ENCODE measurements at places on chromosomes 7 and 10. TPM values are rescaled to one million over a fixed set of nuclear protein-coding genes. Genes with fewer than 3 reads are reported as not detected.

DNA sequence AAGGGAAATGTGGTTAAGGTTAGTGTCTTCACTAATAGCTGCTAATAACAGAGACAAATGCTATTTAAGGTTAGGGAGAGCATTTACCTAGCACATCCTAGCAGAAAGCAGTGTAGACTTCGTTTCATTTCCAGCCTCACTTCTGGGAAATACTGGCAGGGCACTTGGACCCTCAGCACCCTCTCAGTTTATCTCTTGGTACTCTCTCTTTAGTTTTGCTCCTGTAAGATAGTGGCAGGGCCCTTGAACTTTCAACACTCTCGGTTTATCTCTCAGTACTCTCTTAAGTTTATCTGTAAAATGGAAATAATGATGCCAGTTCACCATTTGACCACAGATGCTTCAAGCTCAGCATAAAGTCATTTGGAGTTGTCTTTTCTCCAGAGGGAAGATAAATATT, 118.4 kb downstream of the MBL2 start:
- H3K27ac ChIP-seq, result no peak overlapping the region
- peaks cover 7% of the 10 kb centered on the region for H3K4me1 ChIP-seq
- DNase-seq, result no peak
- H3K27me3 ChIP-seq, result no peaks in the 10 kb centered on the region
- no peaks in the 10 kb centered on the region for H3K36me3 ChIP-seq

SEMA3D gene
- 13.6 TPM for total RNA-seq

LRRD1 gene
- total RNA-seq, result not detected

DHX32 gene
- total RNA-seq, result 35.1 TPM

- no peak overlapping the region for H3K4me3 ChIP-seq
- peaks cover 35% of the 10 kb centered on the region for H3K36me3 ChIP-seq
- DNase-seq, result no peak
- H3K27me3 ChIP-seq, result no peaks in the 10 kb centered on the region
- no peak overlapping the region for H3K27ac ChIP-seq
Observed at GRCh38 chr10:12121673-12122072, 7.8 kb upstream of the SEC61A2 start.

DNA sequence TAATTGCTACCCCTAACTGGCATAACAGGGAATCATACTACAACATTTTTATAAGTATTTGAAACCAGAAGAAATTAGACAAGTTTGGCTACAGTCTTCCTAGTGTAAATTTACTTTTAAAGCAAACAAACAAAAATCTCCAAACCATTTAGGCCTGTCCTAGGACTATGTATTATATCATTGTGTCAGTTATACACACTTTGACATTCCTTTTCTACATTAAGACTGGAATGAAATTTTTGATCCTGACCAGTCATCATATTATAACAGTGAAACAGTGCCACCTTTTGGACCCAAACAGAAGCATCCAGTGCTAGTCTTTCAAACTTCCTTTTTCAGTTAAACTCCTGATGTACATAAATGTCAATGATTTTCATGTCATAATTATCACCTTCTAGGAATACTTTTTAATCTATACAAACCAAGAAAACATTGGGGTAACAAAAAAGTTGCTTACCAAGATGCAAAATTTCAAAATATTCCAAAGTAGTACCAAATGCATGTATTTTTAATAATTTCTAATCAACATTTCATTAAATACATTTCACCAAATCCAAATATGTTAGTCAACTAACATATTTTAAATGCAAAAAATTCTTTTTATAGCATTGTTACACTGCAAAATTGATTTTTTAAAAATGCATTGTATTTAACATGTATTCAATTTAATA, 75.7 kb downstream of the IMMP2L start:
- DNase-seq, result no peak
- H3K27ac ChIP-seq, result no peak overlapping the region
- no peaks in the 10 kb centered on the region for H3K36me3 ChIP-seq
- no peaks in the 10 kb centered on the region for H3K27me3 ChIP-seq
- no peaks in the 10 kb centered on the region for H3K4me1 ChIP-seq
- H3K4me3 ChIP-seq, result no peak overlapping the region

GRCh38 chr10:86371691-86372090, 5.1 kb upstream of the GRID1 start:
- H3K36me3 ChIP-seq, result no peaks in the 10 kb centered on the region
- H3K27me3 ChIP-seq, result peaks cover 40% of the 10 kb centered on the region
- peak; percentile 34 for DNase-seq
- H3K27ac ChIP-seq, result no peak overlapping the region
- peaks cover 7% of the 10 kb centered on the region for H3K4me1 ChIP-seq

- no peaks in the 10 kb centered on the region for H3K4me1 ChIP-seq
- peak; percentile 79 for DNase-seq
- H3K36me3 ChIP-seq, result no peaks in the 10 kb centered on the region
- H3K27ac ChIP-seq, result no peak overlapping the region
- no peak overlapping the region for H3K4me3 ChIP-seq
Observed at GRCh38 chr10:127563718-127564553, 14.8 kb downstream of the NPS start.

DNA sequence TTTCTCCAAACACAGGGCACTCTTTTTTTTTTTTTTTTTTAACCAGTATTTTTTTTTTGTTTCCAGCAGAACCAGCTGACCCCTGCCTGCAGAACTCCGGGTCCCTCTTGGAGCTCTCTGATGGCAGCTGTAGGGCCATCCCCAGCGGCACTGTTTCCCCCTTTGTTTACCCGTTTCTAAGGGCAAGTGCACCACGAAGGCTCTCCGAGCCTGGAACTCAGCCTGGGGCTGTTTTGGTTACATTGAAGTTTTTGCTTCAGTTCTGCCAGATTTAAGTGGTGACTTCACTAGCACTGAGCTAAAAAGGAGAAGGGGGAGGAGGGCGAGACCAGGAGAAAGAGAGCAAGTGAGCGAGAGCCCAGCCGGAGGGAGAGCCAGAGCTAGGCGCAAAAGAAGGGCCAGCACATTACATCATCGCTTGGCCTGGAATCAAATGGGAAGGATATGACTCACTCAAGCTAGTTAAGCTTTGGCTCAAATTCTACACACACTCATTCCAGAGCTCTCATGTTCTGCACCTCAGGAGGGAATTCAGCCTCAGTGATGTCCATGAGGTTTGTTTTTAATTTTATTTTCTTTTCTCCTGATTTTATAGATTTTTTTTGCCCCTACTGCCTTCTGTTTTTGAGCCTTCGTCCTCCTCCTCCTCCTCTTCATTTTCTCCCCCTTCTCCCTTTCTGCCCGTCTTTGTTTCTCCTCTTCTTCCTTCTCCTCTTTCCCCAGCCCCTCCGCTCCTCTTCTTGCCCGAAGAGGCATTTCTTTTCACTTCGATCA, 272.3 kb downstream of the TRIL start:
- peak overlapping the region; percentile 48 for H3K4me3 ChIP-seq
- no peaks in the 10 kb centered on the region for H3K27me3 ChIP-seq
- H3K4me1 ChIP-seq, result peaks cover 27% of the 10 kb centered on the region
- H3K27ac ChIP-seq, result peak overlapping the region; percentile 74
- DNase-seq, result peak; percentile 82

SFXN3 gene
- total RNA-seq, result 49.2 TPM

PSD gene
- 3.5 TPM for total RNA-seq

GPR26 gene
- not detected for total RNA-seq

GRCh38 chr10:26520575-26520974, 82.4 kb downstream of the APBB1IP start:
- H3K4me3 ChIP-seq, result no peak overlapping the region
- no peaks in the 10 kb centered on the region for H3K36me3 ChIP-seq
- DNase-seq, result no peak
- no peaks in the 10 kb centered on the region for H3K27me3 ChIP-seq

STEAP4 gene
- 53.9 TPM for total RNA-seq

- no peak overlapping the region for H3K27ac ChIP-seq
- no peak overlapping the region for H3K4me3 ChIP-seq
- no peak for DNase-seq
- H3K4me1 ChIP-seq, result no peaks in the 10 kb centered on the region
- no peaks in the 10 kb centered on the region for H3K36me3 ChIP-seq
Observed at GRCh38 chr10:108631332-108631731, 1292.0 kb downstream of the XPNPEP1 start.

Measured in upper lobe of right lung (tissue), 1 donor.